Peyer's patch (tissue), 4 donors: ENCODE measurements at places on chromosomes 1 and 21. TPM values are rescaled to one million over a fixed set of nuclear protein-coding genes. Genes with fewer than 3 reads are reported as not detected.

NCDN gene
- 13.9 TPM for total RNA-seq

DNA sequence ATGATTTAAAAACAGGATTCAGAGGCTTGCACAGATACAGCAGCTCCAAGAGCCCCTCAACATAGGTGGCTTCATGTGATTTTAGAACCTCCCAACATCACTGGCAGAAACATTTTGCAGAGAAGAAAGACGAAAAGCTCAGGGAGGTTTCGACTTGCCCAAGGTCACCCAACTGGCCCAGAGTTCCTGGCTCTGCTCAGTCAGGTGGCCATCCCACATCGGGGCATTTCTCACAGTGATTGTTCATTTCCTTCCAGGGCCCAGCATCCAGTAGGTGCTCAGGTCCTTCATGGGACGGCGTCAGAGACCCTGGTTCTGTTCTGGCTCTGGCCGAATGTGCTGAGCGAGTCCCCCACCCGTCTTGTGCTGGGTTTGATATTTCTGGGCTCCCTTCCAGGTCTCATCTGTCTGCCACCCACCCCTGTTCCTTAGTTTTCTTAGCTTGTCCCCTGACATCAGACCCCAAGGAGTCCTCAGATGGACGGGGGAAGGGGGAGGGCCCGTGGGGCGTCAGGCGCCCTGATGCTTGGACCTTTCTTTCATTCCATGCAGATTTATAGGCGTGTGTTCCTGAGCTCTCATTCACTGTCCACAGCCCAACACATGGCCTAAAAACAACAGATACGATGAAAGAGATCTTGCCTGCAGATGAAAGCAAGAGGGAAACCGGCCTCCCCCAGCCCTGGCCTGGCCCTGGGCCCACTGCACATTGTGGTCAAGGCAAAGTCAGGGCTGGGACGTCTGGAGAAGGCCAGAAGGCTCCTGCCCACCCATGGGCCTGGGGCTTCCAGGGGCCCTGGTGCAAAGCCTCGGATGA is 123.1 kb upstream of the ZBTB40 start:
- no peak overlapping the region for H3K4me3 ChIP-seq
- H3K27ac ChIP-seq = no peak overlapping the region

HTR6 gene
- not detected for total RNA-seq

AADACL4 gene
- not detected for total RNA-seq

LCE4A gene
- not detected for total RNA-seq
